ENCODE measurements at places on chromosomes 5 and 9.

DNA sequence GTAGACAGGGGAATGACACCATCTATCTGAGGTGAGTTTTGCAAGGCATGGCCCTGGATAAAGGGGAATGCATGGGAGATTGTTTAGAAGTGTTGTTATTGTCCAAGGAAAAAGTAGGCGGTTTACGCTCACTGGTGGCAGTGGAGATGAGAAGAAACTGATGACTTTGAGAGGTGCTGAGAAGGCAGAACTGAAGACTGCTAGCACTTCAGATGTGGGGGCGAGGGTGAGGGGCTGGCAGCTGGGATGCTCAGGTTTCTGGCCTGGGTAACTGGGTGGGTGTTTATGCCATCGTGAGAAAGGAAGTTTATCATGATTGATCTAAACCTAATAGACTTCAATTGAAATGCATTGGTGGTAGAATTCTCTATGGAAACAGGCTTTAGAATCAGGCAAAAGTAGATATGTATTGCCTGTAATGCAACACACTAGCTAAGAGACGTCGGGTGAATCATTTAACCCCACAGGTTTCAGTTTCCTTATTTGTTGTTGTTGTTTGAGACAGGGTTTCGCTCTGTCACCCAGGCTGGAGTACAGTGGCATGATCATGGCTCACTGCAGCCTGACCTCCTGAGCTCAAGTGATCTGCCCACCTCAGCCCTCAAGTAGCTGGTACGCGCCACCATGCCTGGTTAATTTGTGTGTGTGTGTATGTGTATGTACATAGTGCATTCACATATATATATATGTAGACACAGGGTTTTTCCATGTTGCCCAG, 123.5 kb downstream of the SLC24A2 start:
- no peak for DNase-seq

- no peak for DNase-seq
These were observed 43.2 kb upstream of the IL7R start for GRCh38 chr5:35813521-35813920.

GRCh38 chr5:151414536-151414935, 32.9 kb upstream of the SLC36A1 start:
- no peak for DNase-seq

DNA sequence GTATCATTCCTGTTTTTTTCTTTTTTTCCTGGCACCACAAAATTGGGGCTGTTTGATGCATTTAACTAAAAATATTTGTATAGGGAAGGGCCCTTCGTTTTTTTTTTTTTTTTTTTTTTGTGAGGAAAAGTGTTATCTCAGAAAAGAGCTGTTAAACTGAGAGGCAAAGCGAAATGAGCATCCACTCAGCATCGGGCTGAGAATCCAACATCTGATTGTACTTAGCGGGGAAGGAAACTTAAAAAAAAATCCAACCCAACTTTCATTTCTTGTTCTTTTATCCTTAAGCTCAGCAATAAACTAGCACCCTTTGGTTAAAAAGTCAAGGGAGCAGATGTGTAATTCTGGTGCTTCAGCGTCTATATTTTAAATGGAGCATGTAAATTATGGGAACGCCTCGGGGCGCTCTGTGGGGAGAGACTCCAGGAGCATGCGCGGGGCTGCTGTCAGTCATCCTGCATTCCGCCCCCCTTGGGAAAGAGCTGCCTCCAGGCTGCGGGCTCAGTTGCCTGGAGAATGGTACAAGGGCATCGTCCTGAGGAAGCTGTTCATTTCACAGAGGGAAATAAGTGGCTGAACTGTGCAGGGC, 33.3 kb downstream of the DMRT2 start:
- DNase-seq = no peak

GRCh38 chr9:74277532-74277931, 219.6 kb upstream of the RORB start:
- DNase-seq = no peak

DNA sequence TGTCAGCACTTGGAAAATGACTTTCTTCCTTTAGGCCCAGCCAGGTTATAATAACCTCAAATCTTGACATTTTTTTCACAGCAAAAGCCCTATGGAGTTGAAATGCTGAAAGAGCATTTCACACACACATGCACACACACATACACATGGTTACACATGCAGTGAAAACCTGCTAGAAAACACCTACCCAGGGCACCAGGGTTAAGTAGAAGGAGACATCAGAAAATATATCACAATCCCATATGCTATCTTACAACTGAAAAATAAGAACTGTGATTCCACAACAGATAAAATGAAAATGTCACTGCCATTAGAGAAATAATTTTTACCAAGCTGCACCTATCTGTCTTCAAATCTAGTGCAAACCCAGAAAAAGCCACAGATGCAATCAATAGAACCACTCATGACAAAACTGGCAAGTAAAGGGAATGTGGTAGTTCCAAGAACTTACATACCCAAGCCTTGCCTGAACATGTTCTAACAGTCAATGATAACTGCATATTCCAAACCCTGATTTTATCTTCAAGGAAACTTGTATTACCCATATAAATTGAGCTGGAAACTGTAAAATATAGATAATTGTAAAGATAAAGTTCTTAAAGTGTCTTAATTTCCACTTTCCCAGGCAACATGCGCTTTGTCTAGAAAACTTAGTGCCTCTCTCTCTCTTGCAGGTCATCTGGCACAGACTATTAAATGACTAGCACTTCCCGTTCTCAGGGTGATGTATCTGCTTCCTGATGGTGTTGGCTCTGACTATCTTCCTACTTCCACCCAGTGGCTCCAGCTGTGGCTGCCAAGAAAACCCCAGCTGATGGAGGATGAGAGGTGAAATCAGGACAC, 250.2 kb upstream of the PTGER4 start:
- no peak for DNase-seq

- no peak for DNase-seq
These were observed 88.5 kb upstream of the SMC5 start for GRCh38 chr9:70170151-70170790.

DNA sequence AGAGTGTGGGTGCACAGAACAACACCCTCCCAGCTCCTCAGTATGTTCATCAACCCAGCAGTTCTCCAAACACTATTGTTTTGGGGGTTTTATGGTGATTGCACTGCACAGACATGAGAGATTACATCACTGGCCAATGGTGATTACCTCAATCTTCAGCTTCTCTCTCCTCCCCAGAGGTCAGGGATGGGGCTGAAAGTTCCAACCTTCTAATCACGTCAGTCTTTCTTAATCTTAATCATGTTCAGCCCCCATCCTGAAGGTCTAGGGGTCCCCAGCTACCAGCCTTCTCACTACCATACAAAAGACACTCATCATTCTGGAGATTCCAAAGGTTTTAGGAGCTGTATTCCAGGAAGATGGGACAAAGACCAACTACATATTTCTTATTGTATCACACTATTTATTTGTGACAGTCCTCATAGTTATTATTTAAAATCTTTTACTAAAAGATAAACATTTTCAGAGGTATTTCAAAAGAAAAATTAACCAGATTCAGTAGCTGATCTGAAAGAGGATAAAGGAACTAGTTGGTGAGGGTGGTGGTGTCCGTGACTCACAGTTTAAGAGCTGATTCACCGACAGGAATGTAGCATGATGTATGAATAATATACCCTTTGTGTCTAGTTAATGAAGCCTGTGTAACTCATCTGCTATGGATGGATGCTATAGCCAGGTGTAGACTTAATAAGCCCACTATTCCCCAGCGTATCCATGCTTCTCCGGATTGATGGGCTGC, 35.6 kb downstream of the RASEF start:
- DNase-seq = no peak

DNA sequence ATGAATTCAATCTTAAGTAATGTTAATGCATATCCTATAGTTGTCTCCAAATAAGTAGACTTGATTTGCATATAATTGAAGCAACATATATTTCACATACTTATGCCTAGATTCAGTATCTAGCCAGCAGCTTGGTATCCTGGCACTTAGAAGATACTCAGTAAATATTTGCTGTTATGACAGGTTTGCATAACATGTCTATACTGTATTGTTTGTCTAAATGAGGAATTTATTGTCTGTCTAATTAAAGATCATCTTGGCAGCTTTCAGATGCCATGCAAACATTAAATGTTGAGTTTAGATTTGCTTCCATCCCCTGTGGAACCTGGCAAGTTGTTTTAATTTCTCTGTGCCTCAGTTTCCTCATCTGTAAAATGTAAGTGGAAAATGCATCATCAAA, 9.4 kb downstream of the IQGAP2 start:
- DNase-seq = no peak

DNA sequence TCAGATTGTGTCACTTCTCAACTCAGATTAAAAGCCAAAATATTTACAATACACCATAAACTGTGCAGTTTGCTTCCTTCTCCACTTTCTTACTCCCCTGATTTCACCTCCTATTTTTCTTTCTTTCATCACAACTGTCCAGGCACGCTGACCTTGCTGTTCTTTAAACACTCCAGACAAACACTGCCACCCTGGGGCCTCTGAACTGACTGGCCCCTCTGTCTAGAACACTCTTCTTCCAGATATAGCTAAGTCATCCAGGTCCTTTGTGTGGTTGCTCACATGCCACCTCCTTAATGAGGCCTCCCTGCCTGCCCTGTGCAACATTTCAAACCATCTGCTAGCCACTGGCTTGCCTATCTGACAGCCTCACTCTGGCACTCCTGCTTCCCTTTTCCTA, 46.6 kb downstream of the ATG10 start:
- no peak for DNase-seq

DNA sequence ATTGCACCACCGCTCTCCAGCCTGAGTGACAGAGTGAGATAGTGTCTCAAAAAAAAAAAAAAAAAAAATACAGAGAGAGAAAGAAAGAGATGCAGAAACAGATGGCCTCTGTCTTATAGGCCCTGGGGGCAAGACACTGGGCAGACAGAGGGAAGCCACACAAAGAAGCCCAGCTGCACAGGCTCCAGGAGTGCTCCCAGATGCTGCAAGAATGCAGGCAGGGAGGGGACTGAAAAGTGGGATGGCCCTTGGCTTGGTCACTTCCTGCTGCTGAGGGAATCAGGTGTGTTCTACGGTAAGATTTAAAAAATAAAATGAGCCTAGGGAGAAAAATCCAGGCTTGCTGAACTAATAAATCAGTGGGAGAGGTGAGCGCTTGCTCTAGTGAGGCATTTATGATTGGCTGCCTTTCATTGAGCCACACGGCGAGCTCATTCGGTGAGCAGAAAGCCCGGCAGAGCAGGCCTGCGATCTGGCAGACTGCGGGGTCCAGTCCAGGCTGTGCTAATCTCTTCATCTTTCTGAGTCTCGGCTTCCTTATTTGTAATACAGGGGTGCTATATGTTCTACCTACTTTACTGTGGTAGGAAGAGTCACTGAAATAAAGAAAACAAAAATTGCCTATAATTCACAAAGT, 80.6 kb downstream of the RAD23B start:
- DNase-seq = no peak

DNA sequence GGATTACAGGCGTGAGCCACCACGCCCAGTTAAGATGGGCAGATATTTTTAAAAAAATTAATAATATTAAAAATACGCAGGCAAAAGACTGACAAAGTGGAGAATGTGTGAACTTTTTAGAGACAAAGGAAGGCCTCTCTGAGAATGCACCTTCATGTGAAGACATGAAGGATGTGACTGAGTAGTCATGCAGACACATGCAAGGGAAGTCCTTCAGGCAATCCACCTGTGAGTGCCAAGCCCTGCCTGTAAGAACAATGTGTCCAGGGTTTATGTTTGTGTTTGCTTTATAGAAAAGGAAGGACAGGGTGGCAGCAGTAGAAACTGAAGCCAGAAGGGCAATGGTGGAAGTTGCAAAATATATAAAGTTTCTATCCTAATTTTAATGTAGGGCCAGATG, 169.2 kb downstream of the EDIL3 start:
- DNase-seq = no peak

DNA sequence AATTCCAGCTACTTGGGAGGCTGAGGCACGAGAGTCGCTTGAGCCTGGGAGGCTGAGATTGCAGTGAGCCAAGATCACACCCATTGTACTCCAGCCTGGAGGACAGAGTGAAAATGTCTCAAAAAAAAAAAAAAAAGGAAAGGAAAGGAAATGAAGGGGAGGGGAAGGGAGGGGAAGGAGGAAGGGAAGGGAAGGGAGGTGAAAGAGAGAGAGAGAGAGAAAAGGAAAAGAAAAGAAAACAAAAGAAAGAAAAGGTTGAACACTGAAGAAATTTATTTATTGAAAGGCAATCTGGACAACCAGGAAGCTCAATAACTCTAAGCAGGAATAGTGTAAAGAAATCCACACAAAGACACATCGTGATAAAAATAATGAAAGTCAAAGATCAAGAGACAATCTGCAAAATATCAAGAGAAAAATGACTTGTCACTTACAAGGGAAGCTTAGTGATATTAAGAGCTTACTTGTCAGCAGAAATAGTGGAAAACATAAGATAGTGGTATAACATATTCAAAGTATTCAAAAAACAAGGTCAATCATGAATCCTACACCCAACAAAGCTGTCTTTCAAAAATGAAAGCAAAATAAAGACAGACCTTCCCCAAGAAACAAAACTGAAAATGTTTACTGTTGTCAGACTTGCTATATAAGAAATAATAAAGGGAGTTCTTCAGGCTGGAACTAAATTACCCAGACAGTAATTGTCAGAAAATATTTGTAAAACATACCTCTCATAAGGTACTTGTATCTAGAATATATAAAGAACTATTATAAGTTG, 10.9 kb upstream of the RIMOC1 start:
- no peak for DNase-seq

DNA sequence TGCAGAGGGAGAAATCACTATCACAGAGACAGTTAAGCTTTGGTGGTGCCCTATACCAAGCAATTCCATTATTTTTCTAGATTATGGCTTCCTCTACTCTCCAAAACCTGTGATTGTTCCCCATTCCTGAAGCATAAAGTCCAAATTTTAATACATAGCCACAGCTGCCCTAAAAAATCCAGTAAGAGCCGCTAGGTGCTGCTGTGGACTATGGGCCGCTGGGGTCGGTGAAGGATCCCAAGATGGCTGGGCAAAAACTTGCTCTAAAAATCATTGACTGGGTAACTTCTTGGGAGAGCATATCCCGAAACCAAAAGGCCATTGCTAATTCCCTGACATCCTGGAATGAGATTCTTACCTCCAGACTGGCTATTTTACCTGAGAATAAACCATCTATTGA, 245.3 kb downstream of the NFIB start:
- DNase-seq = no peak

GRCh38 chr5:128711216-128711615, 173.2 kb upstream of the FBN2 start:
- DNase-seq = no peak

DNA sequence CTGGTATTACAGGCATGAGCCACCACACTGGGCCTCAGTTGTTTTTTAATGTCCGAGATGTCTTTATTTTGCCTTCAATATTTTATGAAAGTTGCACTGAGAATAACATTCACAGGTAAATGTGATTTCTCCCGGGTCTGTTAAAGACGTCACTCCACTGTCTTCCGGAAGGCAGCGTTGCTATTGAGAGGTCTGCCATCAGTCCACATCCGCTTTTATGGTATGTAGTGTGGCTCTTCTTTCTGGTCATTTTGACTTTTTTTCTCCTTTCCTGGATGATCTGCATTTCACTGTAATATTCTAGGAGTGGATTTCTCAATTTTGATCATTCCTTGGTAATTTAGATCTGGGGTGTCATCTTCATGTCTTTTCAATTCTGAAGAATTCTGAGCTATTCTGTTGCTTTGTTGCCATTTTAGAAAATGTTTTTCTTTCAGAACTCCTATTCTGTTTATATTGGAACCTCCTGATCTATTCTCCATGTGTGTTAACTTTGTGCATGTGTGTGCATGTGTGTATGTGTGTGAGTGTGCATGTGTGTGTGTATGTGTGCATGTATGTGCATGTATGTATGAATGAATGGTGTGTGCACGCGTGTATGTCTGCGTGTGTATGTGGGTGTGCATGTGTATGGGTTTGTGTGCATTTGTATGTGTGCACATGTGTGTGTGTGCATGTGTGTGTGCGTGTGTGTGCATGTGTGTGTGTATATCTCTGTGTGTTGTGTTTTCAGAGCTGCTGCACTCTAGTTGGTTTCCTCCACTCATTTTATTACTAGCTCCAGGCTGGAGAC, 1.9 kb upstream of the LCN1 start:
- no peak for DNase-seq

Measured in stimulated activated CD8-positive, alpha-beta memory T cell treated with anti-CD3 and anti-CD28 coated beads, Interleukin-7, amount 100 ng/mL, for 24 hours (primary cell).